ENCODE measurements at places on chromosomes 12 and 14. TPM values are rescaled to one million over a fixed set of nuclear protein-coding genes. Genes with fewer than 3 reads are reported as not detected.
A peak's percentile ranks its signal among the peaks of the same experiment; 100 is the strongest.

DNA sequence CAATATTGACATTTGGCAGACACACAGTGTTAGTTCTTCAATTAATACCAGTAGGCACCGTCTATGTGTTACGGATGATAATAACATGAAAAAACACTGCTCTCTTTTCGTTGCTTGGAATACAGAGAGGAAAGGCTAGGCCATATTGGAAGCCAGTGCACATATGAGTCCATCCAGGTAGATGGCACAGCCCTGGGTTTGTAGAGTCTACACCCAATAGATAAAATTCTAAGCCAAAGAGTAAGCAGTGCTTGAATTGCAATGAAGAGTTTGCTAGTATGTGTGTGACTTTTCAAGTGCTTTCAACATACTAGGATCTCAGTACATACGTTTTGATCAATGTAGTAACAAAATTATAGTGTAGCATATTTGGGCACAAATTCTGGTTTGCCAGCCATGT lies 243.3 kb upstream of the AVPR1A start:
- DNase-seq, result no peak

DNA sequence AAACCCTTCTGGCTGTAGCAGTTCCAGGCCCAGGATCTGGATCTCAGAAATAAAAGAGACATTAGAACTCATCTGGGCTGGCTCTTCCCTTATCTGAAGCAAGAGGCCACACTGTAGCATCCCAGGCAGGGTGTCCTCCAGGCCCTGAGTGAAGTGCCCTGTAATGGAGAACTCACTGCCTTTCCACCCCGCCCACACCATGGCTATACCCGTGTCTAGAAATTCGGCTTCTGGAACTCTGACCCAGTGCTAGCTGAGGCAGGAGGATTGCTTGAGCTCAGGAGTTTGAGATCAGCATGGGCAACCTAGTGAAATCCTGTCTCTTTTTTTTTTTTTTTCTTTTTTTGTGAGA lies 23.5 kb upstream of the PLEKHG3 start:
- no peak for DNase-seq

GRCh38 chr12:108772891-108773797 lies 41.8 kb upstream of the CORO1C start:
- no peak for DNase-seq

DNA sequence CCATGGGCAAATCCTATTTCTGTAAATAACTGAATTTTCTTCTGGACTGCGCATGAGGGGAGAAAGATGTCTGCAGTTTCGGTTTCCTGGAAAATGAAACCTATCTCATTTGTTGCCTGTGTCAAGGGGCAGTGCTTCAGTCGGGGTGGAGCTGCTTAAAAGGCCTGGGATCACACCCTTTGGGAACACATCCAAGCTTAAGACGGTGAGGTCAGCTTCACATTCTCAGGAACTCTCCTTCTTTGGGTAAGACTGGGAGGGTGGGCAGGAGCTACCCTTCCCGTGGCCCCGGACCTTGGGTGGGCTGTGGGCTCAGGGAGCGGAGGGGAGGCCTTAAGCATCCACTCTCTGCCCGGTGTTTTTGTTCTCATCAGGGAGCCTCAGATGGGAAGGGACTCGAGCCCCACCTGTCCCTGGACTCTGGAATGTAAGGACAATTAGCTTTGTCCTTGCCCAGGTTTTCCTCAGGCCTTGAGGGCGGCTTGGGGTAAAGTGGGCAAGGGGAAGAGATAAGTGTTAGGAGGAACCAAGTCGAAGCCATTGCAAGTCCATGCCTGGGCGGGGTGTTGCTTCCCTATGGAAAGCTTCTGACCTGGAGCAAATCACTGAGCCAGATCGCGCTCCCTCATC lies at the start of gene IFI27:
TSS of gene IFI27 (plus strand) at position 185 of the 630 bp plus-strand sequence.
- peak; percentile 41 for DNase-seq

- DNase-seq, result no peak
These were observed 219.6 kb upstream of the TMTC1 start for GRCh38 chr12:30003321-30003720.

DNA sequence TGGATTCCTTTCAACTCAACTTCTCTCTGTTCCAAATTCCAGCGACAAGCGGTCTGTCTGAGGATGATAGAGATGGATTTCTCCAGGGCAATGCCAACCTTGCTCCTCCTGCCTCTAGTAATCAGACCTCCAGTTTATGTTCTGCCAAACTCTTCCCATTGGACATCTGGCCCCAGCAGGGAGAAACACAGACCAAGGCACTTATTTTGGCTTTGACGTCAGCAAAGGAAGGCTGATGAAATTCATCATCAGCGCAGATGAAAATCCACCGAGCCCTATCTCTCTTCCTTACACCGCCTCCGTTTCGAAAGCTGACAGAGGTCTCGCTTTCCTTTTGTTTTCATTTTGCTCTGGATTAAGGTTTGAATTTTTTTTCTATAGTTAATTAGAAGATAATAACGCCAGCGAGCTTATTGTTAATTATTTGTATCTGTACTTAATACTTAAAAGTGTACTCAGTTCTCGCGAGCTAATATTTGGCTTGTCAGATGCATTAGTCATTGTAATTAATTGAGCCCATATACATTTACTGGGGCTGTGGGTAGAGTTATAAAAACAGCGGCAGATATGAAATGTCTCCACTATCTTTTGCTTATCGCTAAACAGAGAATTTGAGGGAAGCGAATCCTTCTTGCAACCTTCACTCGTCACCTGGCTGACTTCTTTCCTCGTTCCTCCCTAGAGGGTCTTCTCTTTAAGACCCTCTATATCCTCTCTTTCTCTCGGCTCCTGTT lies 35.9 kb upstream of the MED13L start:
- DNase-seq, result no peak

GRCh38 chr14:104650057-104650980 lies 39.1 kb upstream of the INF2 start:
- DNase-seq, result peak; percentile 70

DNA sequence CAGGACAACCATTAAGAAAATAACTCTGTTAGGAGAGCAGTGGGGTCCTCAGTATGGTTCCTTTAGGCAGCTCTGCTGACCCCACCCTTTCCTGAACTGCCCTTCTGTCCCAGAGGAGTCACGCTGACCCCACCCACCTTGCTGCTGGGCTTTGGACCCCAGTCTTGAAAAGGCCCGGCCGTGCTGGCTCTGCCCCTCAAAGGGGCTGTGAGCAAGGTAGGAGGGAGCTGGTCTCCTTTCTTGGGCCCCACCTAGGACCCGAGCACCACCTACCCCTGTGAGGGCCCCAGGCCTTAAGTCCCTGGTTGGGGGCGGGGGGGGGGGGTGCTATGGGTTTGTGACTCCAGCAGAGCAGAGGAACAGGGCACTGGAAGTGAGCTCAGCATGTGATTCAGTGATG lies 171.1 kb downstream of the MON2 start:
- no peak for DNase-seq

DNA sequence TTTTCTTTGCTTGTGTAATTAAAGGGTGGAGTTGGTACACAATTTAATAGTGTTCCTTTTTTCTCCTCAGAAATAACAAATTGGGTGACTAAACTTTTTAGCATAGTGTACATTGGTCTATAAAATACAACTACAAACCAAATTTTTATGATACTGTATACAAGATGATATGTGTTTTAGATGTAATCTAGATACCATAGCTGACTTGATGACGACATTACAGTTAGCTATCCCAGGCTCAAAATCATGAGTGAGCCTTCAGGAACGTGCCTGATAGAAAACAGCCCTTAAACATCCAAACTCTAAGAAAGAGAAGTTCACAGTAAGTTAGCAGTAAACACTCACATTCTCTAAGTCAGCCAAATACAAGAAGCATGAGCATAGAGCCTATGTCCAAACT lies 99.0 kb upstream of the SSTR1 start:
- DNase-seq, result no peak

- DNase-seq, result no peak
These were observed 106.9 kb upstream of the DYRK2 start for GRCh38 chr12:67541625-67541991.

DNA sequence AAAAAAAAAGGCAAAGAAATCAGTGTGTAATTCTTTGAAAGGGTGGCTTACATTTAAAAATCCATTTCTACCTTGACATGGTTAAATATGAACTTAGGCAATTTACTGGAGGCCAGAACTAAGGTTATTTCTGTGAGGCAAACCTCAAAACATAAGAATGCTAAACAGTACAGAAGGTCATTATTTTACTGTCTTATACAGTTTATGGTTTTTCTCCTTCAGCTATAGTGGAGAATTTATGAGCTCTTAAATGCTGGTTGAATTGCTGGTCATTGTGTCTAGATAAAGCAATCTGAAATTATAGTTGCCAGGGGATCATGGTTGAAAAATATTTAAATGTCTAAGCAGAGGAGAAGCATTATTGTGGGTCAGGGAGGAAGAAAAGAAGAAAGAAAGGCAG lies 70.5 kb downstream of the TRIM9 start:
- DNase-seq, result no peak

DNA sequence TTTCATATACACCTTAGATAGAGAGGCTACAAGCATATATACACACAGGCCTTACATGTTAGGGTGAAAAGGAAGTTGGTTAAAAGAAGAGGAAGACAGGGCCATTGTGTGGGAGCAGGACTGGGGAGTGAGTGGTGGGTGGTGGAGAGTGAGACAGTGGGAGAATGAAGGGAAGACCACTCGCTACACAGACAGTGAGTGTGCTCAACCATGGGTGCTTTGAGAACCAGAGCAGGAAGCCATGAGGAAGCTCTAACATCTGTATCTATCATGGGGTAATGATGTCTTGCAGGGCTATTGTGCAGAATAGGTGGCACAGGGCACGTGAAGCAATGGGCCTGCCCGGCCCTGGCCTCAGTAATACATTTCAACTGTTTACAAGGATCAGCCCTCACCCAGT lies 11.4 kb upstream of the KRT74 start:
- DNase-seq, result no peak

DNA sequence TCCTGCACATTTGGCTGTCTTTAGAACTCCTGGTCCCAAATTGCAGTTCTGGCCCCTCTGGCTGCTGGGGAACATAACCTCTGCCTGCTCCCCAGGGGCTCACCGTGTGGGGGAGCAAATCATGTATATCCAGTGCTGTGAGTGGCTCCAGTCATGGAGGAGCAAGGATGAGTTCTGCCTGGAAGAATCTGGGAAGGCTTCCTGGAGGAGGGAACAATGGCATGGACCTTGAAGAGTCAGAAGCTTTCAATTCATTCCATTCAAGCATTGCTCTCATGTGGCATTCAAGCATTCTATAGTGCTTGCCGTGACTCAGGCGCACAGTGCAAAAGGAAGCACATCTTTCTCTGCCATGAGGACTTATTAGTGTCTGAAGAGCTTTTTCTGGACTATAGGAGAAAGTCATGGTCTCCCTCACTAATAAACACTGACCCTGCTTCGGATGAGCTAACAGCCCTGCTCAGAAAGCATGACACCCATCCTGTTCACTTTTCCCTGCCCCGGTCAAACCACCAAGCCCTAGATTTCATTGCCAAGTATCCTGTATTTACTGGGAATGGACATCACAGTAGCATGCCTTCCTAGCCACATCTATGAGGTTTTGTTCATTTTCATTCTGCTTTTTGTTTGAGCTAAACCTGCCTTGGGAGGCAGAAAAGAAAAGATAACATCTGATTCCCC lies 3.5 kb downstream of the IFI27 start:
- no peak for DNase-seq

DNA sequence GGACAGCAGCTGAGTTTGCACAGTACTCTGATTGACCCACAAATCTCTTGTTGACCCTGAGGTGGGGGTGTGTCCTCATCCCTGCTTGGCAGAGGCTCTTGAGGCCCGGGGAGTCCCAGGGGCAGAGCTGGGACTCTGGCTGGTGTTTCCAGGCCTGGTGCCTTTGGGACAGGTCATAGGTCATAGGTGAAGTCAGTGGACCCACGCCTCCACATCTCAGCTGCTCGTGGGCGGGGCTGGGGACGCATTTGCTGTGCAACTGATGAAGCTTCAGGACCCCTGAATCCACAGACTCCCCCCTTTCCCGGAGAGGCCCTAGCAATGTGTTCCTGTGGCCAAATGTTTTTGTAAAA lies 408 bp upstream of the CACNA2D4 start:
- DNase-seq, result no peak

DNA sequence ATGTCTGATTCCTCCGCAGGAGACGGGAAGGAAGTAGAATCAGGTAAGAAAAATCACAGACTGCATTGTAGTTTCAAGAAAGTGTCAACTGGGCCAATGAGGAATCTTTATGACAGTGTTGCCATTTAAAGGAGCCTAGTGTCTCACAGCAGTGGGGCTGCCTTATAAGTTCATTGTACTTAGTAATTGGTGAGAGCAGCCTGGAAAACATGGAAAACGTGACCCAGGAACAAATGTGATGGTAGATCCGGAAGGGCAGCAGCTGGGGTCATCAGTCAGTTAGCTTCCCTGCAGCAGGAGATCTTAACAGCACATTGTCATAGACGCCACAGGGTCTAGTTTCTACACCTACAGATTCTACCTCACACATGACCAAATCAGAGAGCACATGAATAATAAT lies 630.0 kb upstream of the LMO3 start:
- DNase-seq, result no peak

DNA sequence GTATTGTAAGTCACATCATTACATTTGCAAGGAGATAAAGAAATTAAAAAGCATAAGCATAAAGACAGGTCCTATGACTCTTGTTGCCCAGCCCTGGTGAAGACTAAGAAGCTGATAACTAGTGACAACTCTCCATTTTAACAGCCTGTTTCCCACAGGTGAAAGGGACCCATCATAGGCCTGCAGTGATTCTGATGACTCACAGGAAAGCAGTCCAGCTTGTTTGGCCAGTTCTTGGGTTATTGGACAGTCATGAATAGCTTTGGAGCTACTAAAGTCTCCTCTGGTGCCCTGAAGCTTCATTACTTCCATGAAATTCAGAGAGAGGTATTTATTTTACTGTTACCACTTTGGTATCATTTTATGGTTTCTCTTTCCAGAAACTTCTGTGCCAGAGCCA lies 55.5 kb upstream of the DYRK2 start:
- no peak for DNase-seq

- DNase-seq, result no peak
These were observed 1.1 kb downstream of the INHBE start for GRCh38 chr12:57456145-57456700.

FLRT2 gene
- 4.7 TPM for total RNA-seq

KLRD1 gene
- total RNA-seq, result 1.4 TPM

LGR5 gene
- total RNA-seq, result not detected
